ENCODE measurements at places on chromosomes 13 and 19. TPM values are rescaled to one million over a fixed set of nuclear protein-coding genes. Genes with fewer than 3 reads are reported as not detected.

RNF126 gene
- 3.1 TPM for polyA plus RNA-seq

MRPL57 gene
- polyA plus RNA-seq = 14.6 TPM

FFAR3 gene
- polyA plus RNA-seq = not detected

NKG7 gene
- polyA plus RNA-seq = not detected

B9D2 gene
- 5.1 TPM for polyA plus RNA-seq

CHST8 gene
- not detected for polyA plus RNA-seq

KCNRG gene
- 1.5 TPM for polyA plus RNA-seq

LYL1 gene
- polyA plus RNA-seq = 0.29 TPM

INSL3 gene
- not detected for polyA plus RNA-seq

CEACAM7 gene
- not detected for polyA plus RNA-seq

ZBTB32 gene
- polyA plus RNA-seq = not detected

KASH5 gene
- not detected for polyA plus RNA-seq

CEACAM4 gene
- polyA plus RNA-seq = not detected

KL gene
- polyA plus RNA-seq = not detected

ZSCAN4 gene
- polyA plus RNA-seq = not detected

- no peak for DNase-seq
Observed at GRCh38 chr13:91174886-91175501, 172.5 kb upstream of the MIR17HG start.

GRCh38 chr13:51396352-51396751 is 56.5 kb downstream of the INTS6 start:
- no peak for DNase-seq

DNA sequence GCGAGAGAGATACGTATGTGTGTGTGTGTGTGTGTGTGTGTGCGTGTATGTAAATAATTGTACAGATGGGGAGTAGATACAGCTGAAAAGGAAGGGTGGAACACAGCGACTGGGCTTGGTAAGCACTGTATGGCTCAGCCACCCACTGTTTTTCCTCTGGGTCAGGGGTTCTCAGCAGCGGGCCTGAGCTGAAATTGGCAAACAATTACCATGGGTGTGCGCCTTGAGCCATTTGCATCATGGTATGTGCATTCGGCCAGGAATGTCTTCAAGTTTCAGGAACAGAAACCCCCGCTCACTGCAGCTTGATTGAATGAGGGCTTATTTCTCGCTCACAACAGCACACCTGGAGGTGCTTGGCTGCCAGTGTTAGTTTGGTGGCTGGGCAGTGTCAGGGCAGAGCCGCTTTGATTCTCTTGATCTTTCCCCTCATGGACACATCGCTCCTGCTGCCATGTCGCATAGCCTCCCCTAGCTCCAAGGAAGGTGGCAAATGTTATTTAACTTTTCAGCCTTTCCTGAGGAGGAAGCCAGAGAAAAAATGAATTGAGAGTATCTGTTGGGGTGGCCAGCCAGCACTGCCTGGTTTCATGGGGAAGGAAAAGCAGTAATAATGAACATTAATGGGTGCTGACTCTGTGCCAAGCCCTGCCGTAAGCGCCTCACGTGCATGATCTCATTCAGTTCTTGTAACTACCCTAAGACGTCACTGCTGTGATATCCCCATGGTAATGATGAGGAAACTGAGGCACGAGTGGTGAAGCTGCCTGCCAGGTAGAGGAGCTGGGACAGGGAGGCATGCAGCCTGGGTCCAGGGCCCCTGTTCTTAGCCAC is 126.9 kb downstream of the SIPA1L3 start:
- no peak for DNase-seq

DNA sequence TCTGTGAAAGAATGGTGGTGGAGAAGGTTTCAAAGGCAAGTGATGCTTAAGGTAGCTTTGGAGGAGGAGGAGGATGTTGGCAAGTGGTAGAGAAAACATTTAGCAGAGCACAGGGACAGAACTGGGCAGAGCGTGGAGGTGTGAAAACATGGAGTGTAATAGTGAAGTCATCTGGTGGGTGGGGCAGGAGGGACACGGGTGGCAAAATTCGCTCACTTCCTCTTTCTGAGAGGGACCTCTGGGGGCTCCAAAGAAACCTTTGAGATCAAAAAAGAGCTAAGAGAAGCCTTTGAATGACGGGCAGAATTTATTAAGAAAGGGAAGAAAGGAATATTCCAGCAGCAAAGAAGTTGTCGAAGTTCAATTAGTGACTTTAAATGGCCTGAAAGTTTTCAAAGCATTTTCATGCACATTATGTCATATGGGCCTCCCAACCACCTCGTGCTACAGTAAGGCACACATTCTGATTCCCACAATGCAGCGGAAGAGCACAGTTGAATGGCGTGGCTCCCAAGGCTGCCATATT is 82.8 kb downstream of the STARD13 start:
- DNase-seq = no peak

- DNase-seq = no peak
Observed at GRCh38 chr19:29436591-29437103, 89.1 kb upstream of the VSTM2B start.

- DNase-seq = no peak
Observed at GRCh38 chr19:19652482-19653295, 9.2 kb upstream of the GMIP start.

DNA sequence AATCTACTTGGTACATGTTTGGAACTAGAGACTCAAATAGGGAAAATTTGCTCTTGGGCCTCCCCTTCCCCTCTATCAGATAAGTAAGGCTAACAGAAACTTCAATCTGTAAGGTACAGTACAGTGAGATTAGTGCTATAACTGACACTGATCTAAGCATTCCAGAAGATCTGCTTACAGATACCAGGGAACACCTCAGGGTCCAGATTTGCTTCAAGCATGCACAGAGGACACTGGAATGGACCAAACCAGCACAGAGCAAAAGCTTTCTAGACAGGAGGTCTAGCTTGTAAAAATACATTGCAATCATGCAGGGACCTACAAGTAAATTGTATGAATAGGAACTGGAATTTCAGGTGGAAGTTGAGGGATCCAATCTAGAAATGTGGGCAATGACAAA is 16.4 kb downstream of the DIAPH3 start:
- no peak for DNase-seq

DNA sequence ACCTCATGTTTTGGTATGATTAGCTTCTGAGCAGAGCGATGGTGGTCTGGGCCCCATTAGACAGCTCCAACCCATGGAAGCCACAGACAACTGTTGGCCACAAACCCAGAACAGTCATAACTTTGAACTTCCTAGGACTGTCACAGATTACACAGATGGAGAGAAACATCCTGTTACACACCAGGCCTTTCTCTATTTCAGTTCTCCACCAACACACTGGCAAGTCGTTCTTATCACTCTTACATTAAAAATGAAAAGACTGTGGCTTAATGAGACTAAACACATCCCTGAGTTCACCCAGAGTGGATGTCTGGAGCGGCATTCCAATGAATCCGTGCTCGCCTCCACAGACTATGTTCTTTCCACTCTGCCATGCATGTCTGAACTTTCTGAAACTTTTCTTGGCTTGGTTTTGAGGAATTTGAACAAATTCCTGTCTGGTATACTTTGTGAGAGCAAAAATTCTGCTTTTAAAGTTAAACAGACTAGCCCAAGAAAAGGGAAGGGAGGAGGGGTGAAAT is 109.1 kb downstream of the NALCN start:
- DNase-seq = peak; percentile 49

GRCh38 chr19:42226886-42227285 is 6.8 kb downstream of the ZNF526 start:
- no peak for DNase-seq

- no peak for DNase-seq
Observed at GRCh38 chr13:74839656-74840055, 642.3 kb downstream of the TBC1D4 start.

- DNase-seq = no peak
Observed at GRCh38 chr19:33493401-33494275, 28.0 kb downstream of the PEPD start.

DNA sequence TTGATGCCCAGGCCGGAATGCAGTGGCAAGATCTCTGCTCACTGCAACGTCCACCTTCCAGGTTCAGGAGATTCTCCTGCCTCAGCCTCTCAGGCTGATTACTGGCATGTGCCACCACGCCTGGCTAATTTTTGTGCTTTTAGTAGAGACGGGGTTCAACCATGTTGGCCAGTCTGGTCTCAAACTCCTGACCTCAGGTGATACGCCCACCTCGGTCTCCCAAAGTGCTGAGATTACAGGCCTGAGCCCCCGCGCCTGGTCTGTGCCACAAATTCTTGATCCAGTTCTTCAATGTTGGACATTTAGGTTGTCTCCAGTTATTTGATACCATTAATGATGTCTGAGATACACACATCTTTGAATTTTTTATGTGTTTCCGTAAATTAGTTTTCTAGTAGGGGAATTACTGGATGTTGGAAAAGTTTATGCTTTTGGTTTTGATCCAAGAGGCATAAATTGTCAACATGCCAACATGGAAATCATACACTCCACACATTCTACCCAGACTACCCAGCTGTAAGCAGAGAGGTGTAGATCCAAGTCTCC is 525 bp upstream of the COG3 start:
- no peak for DNase-seq

DNA sequence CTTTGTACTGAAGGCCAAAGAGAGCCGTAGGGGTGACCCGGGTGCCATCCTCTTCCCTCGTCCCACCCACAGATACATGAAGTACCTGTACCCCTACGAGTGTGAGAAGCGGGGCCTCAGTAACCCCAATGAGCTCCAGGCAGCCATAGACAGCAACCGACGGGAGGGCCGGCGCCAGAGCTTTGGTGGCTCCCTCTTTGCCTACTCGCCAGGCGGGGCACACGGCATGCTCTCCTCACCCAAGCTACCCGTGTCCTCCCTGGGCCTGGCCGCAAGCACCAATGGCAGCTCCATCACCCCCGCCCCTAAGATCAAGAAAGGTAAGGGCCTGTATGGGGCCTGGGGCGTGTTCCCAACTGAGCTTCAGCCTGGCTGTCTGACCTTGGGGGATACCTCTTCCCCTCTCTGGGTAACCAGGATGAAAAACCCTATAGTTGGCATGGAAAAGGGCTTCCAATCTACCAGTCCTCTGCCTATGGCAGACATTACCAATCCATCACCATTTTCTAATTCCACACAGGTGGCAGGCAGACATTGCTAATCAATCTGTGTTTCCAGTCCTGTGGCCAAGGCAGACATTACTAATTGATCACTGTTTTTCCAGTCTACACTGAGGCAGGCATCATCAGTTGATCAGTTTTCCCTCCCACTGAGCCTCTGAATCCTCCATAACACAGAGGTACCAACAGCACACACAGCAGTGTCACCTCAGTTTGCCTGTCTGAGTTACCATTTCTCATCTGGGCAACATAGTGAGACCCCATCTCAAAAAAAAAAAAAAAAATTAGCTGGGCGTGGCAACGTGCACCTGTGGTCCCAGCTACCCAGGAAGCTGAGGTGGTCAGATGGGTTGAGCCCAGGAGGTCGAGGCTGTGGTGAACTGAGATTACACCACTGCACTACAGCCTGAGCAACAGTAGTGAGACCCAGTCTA is 19.1 kb upstream of the WDR18 start:
- no peak for DNase-seq

- DNase-seq = no peak
Observed at GRCh38 chr19:3359919-3360420, 6.4 kb upstream of the NFIC start.

GRCh38 chr19:10712754-10713153 is 5.1 kb upstream of the DNM2 start:
- DNase-seq = no peak

GRCh38 chr19:5470264-5470671 is 15.1 kb downstream of the ZNRF4 start:
- no peak for DNase-seq

DNA sequence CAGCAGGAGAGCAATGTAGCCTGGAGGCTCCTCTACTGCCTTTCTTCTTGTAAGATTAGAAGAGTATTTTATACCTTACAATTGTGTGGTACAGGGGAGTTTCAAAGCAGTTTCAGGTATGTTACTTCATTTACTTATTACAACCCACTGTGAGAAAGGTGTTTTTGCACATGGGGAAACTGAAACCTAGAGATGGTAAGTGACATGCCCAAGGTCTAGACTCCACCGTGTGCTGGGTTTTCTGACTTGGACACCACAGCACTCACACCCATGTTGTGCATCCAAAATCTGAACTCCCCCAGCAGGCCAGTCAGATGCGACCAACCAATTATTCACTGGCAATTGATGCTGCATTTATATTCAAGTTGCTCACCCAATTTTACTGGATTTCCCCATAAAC is 22.8 kb downstream of the ERICH6B start:
- no peak for DNase-seq

DNA sequence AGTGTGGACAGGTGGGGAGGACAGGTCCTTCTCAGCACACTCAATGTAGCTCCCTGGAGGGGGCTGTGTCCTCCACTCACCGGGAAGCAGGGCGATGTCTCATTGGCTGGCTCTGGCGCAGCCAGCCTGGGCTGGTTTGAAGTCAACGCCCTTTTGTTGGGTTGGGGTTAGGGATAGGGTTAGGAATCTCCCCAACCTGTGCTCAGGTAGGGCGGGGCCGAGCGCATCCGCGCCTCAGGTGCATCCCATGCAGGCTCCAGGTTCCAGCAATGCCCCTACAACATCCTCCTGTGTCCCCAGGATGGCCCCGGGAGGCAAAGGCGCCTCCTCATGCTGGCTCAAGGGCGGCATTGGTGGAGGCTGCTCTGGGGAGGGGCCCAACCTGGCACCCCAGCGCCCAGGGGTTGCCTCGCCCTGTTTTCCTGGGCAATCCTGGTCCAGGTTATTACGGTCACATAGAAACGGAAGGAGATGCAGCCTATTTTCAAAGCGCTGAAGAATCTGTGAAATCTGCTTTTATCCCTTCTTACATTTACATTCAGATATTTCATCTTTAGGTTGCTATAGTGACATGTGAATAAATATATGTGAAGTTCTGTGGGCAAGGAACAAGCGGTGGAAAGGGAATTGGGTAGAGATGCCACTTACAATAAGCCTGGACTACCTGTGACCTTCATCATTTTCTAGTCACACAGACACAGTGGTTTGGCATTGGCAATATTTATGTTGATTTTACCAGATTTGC is 74.3 kb downstream of the TM9SF2 start:
- no peak for DNase-seq

GRCh38 chr19:55372316-55373081 is 2.2 kb upstream of the IL11 start:
- no peak for DNase-seq

DNA sequence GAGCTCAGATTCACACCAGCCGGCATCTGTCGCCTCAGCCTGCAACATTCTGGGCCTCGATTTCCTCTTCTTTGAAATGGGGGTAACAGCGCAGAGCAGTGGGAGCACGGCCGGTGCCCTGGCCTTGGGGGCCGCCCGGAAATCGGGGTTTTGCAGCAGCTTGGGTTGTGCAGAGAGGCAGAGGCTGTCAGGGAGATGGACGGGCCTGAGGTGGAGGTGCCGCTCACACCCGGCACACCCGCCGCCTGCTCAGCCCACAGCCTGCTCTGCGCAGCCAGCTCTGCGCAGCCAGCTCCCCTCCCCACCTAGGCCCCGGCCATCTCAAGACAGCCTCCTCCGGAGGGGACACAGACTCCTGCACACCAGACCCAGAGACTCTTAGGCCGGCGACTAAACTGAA is 10.6 kb downstream of the KLF2 start:
- DNase-seq = no peak

GRCh38 chr19:8413629-8413995 is 507 bp downstream of the MARCHF2 start:
- no peak for DNase-seq

- DNase-seq = no peak
Observed at GRCh38 chr19:1094655-1094977, 559 bp downstream of the POLR2E start.

GRCh38 chr19:51511353-51511752 is 9.8 kb upstream of the SIGLEC12 start:
- no peak for DNase-seq

Data from AG04450 (cell line).